ENCODE measurements at places on chromosomes 12 and 14.

GRCh38 chr14:90757452-90757851, 58.8 kb downstream of the TTC7B start:
- no peak for DNase-seq

DNA sequence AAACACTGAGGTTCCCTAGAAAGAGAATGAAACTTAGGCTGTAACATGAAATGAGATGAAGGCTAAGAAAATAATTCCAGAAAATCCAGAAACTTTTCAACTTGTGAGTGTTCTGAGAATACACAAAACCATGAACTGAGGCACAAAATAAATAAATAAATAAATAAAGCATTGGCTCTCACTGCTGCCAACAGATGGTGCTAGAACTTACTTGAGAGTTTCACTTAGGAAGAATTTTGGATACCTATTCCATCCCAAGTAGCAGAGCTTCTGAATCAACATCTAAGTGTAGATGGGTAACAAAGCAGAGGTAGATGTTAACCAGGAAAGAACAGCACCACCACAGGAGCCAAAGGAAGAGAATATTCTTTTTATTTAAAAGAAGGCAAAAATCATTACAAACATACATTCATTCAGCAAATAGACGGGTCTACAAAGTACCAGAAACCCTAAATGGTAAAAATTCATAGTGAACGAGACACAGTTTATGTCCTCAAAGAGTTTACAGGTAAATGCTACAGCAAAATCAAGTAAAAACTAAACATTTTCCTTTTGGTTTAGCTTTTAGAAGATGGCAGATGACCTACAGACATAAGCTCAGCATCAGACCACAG, 16.7 kb downstream of the EPS8 start:
- no peak for DNase-seq

DNA sequence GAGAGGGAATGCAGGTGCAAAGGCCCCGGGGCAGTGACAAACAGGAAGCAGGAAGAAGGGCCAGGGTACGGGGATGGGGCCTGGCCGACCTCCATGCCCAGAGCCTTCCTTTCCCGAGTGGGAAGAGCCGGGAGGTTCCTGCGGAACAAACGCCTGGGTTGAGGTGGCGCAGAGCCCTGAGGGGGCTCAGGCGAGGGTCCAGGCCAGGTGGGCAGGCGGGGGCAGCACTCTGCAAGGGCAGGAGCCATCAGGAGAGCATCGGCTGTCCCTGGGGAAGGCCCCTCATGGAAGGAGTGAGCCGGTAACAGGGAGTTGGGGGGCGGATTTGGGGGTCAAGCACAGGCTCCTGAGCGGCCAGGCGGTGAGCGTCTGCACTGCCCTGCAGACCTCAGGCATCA, 18.1 kb upstream of the FBRSL1 start:
- no peak for DNase-seq

DNA sequence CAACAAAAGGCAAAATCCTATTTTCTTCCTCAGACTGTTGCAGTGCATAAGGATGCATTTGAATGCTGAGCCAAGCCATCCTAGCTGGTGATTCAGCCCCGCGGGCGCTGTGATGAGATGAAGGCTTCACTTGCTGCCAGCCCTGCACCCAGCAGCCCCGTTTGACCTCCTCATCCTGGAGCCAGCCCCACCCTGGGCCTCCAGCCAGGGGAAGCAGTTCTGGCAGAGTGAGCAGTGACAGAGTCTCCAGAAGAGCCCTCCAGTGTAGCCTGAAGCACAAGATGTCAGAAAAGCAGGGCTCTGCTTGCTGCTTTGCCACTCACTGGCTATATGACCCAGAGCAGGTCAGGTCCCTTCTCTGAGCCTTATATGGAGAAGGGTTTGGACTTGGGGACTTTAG, 96.2 kb upstream of the HSPB8 start:
- no peak for DNase-seq

DNA sequence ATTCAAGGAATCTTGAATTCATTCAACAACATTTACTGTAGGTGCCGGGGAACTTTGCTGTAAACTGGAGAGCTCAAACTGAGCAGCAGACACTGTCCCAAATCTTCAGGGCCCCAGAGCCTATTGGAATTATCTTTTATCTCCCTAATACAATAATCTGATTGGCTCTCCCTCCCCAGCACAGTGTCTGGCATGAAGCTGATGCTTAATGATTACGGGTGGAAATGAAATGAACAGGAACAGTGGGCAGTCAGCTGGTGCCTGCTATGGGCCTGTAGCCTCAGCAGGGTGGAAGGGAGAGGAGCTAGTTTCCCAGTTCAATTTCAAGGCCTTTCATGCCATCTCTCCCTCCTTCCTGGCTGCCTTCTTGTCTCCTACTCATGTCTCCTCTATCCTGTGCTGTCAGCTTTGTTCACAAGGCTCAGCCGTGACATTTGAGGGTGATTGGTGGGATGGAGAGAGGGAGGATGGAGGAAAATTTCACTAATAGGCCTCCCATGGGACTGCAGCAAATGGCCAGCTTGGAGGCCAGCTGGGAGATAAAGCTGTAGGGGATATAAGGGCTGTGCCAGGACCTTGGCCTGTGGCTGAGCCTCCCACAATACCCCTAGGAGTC, 4.3 kb upstream of the RAPGEF3 start:
- DNase-seq: no peak

- DNase-seq: no peak
Observed at GRCh38 chr14:65664436-65664835, 251.9 kb downstream of the FUT8 start.

DNA sequence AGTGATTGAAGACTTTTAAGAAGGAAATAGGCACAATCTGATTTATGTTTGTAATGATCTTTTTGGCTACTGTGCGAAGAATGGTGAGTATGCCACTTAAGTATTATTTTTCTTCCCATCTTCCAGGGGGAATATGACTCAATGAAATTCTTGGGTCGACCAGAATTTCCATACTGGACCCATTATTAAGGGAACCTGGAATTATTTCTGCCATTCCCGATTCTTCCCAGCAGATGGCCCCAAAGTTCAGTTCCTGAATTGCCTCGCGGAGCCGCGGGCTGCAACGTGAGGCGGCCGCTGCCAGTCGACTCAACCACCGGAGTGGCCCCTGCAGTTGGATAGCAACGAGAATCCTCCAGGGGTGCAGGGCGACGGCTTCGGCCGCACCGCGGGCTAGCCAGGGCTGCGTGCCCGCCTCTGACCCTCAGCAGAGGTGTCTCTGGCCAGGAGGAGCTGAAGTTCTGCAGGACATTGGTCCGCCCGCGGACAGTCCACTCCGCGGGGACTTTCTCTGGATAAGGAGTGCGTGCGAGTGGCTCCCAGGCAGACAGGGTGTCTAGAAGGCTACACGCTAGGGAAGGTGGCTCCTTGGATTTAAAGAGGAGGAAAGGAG, 628 bp upstream of the TSHR start:
- peak; percentile 70 for DNase-seq

DNA sequence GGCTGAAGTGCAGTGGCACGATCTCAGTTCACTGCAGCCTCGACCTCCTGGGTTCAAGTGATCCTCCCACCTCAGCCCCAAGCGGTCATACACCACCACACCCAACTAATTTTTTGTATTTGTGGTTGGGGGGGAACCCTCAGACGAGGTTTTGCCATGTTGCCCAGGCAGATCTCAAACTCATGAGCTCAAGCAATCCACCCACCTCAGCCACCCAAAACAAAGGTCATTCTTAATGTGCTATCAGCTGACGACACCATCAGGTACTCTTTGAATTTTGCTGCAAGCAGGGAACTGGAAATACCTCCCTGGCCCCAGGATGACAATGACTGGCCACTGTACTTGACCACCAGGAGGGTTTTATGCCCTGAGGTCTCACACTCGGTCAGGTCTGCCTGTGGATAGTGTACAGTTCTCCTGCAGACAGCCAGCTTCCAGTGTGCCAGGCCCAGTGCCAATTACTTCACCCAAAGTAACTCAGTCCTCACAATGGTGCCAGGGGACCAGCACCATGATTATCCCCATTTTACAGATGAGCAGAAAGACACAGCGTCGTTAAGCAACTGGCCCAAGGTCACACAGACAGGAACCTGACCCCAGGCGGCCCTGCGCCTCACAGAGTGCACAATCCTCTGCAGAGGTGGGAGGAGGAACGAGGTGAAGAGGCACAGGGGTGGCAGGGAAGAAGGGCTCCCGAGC, 42.9 kb downstream of the ITPK1 start:
- DNase-seq: no peak

- DNase-seq: no peak
Observed at GRCh38 chr12:91663310-91663709, 480.7 kb upstream of the DCN start.

DNA sequence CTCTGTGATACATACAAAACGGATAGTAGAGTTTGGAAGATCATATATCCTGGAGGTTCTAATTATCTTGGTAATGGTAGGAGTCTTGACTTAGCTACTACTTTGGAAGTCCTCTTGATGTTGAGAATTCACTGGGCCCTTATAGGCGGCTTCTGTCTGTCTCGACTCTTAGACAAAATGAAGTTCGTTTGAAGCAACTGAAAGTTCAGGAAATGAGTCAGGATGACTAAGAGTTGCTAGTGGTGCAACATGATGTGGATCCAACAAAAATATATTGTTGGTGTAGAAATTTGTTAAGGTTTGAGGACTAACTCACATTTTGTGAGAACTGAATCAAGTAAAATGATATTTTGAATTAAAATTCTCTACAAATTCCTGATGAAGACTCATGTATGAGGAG, 272.7 kb downstream of the AEBP2 start:
- no peak for DNase-seq

DNA sequence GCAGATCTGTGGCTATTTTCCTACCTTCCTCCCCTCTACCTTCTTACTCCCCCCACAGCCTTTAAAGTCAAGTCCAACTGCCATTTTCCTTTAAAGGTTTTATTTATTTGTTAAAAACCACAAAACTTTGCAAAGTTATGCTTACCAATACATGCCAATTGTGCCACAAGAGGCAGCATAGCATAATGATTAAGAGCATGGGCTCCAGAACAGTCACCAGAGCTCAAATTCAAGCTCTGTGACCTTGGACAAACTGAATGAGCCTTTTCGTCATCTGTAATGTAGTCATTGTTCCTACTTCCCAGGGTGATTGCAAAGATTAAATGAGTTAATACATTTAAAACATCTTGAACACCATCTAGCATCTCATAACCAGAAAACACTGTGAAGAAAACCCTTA, 13.0 kb upstream of the FMNL3 start:
- DNase-seq: no peak

GRCh38 chr12:89674326-89674942, 34.2 kb downstream of the ATP2B1 start:
- DNase-seq: no peak

DNA sequence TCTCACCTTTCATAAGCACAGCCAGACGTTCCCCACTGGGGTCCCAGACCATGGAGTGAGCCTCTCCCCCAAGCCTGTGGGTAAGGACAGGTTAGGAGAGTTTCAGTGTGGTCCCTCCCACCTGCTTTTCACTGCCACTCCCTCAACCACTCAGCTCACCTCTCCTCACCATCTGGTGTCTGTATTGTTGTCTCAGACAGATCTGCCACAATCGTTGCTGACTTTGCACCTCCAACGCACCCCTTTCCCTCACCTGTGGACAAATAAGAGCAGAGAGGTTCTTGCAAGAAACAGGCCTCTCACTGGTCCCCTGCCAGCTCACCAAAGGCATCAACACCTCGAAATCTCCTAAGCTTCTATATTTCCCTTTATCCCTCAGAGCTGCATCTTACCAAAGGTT, 8.8 kb downstream of the MYG1 start:
- no peak for DNase-seq

DNA sequence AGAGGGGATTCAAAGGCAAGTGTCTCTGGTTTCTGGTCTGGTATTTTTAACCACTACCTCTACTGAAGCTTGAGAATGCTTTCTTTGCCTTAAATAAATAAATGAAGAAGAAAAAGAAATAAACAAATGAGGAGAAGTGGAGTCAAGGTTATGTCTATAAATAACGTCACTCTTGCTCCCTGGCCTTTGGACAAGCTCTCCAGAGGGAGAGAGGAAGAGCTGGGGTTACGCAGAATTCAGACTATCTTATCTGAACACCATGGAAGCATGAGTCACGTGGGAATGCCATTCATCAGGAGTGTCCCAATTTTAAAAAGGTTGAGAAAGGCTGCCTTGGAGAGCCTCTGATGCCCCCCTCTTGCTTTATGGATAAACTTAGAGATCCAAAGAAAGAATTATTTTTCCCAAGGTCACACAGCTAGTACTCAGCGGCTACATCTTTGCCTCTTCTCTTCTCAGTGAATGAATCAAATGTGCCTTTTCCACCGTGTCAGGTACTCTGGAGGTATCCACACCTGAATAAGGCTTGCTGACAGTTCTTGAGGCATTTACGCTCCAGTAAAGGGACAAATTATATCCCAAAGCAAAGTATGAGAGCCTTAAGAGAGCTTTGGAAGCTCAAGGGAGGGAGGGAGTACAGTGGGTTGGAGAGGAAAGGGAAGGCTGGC, 12.9 kb upstream of the MSI1 start:
- no peak for DNase-seq

GRCh38 chr12:111409780-111410430, 4.2 kb downstream of the SH2B3 start:
- DNase-seq: peak; percentile 42

DNA sequence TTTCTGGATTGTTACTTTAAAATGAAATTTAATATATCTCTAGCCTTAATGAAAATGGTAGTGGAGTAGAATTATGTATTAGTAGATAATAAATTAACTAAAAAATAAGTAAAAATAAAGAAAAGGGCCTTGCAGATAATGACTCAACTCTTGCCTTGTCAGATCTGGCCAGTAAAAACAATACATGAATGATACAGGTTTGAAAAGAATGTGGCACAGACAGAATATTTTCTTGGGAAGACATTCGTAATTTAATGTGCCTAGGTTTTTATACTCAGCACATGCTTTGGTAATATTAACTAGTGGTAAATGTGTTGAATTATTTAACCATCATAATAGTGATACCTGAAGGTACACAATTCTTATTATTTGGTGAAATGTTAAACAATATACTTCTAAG, 28.3 kb downstream of the ATF7IP start:
- no peak for DNase-seq

DNA sequence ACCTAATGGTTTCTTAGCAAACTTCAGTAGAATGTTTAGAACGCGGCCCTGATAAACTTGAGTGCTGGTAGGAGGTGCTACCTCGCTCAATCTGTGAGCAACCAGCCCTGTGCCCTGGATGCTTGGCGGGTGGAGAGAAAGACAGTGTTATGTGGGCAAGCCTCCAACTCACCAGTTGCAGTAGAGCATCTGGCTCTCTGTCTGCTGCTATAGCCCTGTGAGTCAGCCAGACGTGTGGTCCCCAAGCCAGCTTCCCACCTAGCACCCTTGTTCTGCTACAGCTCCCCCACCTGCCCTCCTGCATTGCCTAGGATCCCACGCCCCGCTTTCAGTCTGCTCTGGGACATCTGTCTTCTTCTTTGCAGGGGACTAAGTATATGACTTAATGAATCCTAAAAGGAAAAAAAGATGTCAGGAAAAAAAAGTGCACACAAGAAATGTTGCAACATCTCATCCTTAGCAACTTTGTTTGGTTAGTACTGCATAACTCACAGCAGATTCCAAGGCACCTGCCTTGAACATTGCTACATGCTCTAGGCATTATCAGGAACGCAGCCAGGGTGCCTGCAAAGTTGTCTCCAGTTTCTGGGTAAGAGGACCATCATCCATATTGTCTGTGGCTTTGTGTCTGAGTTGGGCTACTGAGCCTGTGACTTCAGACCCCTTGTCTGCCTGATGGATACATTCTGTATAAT, 13.6 kb downstream of the SNRNP35 start:
- no peak for DNase-seq
